ENCODE measurements at places on chromosomes 7 and 10.

DNA sequence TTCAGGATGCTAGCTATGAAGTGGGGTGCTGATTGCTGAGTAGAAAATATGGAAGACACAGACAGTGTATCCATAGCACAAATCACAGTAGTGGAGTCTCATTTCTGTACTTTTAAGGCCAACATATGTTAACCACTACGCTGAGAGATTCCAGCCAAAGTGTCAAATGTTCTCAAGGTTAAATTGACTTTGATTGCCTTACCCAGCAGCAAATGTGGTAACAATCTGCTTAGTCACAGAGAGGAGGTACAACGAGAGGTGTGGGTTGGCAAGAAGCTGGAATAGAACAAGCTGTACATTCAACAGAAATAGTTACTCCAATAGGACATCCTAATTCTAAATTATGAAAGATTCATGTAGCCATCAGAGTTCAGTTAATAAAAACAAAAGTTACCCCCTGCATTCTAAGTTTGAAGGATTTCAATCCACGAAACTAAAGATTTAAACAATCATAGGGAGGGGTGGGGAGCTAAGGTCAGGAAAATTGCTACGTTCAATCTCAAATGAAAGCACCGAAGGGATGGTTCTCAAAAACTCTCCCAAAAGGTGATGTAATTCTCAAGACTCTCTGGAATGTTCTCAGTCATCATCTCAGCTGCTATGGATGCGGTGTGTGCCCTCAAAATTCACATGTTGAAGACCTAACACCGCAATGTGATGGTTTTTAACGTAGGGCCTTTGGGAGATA is 137.0 kb downstream of the ETV1 start:
- DNase-seq, result no peak

- DNase-seq, result no peak
These were observed 211.8 kb downstream of the ELMO1 start for GRCh38 chr7:37236906-37237305.

- DNase-seq, result no peak
These were observed 16.8 kb downstream of the GNG11 start for GRCh38 chr7:93938293-93938692.

GRCh38 chr10:32207544-32207943 is 139.4 kb downstream of the EPC1 start:
- peak; percentile 52 for DNase-seq

Data from CD4-positive, alpha-beta T cell treated with Interleukin-15 for 1 hour (primary cell).